ENCODE measurements at places on chromosomes 6 and 20.

- no peak for DNase-seq
Measured at GRCh38 chr6:5463690-5464089, 202.4 kb downstream of the FARS2 start.

GRCh38 chr6:4705809-4706208, 70.4 kb upstream of the CDYL start:
- no peak for DNase-seq

GRCh38 chr6:17949168-17949567, 38.3 kb downstream of the KIF13A start:
- no peak for DNase-seq

GRCh38 chr20:22974354-22974753, 60.8 kb upstream of the SSTR4 start:
- no peak for DNase-seq

DNA sequence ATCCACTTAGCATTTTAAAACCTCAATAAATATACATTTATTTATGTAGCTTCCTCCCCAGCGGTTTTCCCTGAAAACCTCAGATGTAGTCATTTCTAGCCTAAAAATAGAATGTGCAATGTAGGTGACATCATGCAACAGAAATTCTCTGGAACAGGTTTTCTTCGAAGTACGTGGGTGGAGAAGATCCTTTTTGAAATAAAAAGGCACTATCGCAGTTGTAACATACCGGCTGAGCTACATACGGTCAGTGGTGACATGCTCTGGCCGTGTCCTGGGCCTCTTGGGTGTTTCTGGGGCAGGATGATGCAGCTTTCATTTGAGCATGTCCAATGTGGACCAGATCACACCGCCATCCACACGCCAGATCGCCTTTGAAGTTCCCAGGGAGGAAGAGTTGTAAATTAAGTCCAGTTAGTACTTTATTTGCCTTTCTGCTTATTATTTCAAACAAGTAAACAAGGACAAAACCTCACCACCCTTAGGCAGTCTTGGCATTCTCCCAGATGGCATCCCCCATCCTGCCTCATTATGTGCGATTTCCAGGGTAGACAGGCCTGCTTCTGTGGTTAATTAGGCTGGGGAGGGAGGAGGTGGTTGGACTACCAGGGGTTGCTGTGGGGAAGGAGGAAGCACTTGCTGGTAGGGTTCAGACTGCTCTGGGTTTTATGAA, 109.5 kb upstream of the CLDN20 start:
- DNase-seq = no peak

DNA sequence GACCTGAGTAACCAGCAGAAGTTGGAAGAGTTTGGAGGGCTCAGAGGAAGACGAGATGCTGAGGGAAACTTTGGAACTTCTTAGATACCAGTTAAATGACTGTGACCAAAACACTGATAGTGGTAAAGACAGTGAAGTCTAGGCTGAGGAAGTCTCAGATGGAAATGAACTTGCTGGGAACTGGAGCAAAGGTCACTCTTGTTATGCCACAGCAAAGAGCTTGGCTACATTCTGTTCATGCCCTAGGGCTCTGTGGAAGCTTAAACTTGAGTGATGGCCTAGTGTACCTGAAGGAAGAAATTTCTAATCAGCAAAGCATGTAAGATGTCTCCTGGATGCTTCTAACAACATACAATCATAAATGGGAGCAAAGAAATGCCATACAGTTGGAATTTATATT, 24.7 kb downstream of the WDR27 start:
- DNase-seq = no peak

GRCh38 chr6:72321788-72322187, 300.1 kb upstream of the KCNQ5 start:
- DNase-seq = no peak

DNA sequence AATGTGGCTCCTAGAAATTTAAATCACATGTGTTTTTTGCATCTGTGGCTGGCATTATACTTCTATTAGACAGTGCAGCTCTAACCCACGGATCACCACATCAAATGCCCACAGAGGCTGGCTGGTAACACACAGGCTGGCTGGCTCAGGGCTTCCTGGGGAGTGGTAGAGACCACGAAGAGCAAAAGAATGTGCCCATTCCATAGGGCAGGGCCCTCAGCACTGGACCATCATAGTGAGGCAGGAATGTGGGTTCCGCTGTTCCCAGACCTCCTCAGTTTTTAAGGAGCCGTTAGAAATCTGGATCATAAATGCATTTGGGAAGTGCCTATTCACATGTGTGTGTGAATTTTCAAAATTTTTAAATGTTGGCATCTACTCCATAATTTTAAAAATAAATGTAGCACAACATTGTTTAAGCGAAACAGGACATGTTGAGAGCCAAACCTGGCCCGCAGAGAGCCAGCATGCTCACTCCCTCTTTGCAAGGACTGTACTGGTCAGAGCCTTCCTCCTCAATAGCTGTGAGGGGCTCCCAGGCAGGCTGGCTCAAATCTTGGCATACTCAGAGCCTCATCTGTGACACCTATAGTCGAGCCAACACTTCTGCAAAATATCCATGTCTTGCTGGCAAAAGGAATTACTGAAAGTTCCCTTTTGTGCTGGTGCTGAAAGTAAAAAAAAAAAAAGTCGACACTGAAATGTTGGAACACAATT, 190.5 kb downstream of the FNDC1 start:
- no peak for DNase-seq

GRCh38 chr6:34132486-34133185, 13.3 kb downstream of the GRM4 start:
- DNase-seq = no peak

DNA sequence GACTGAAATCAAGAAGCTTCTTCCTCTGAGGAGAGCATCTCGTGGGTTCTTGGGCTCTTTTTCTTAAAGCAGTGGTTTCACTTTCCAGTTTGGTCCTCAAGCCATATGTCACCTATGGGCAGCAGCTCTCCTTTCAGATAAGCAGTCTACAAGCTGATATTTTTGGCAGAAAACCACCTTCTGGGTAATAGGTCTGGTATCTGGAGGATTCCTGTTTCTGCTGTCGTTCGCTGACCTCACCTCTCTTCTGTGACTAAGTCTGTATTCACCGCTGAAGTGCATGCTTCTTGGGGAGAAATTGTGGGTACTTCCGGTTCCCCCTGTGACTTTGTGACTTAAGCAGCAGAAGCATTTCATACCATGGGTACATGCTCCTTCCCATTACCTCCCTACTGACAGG, 193.6 kb downstream of the EDN1 start:
- DNase-seq = no peak

DNA sequence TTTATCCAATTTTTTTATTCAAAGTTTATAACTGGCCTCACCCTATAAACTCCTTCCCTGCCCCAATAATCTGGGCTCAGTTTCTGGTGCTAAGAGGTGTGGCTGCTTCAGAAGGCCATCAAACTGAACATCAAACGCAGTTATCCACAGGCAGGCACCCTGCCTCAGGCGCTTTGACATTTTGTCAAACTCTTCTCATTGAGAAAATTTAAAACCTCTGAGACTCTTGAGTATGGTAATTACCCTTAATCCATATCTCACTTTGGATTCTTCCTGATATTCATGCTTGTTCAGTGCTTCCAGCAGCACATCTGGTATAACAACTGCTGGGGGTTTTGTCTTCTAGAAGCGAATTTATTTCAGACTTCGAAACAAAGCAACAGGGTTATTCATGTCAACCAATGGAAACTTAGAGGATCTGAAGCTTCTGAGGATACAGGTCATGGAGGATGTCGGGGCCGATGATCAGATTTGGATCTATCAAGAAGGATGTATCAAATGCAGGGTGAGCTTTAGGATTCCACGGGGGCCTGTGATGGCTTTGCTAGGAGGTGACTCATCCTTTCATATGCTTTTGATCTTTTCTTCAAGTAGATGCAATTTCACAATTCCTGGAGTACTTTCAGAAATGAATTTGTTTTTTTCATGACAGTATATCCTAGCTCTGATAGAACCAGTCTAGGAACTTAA, 68.2 kb downstream of the RTN4IP1 start:
- no peak for DNase-seq

GRCh38 chr20:46255440-46256104, 52.7 kb downstream of the CDH22 start:
- no peak for DNase-seq

DNA sequence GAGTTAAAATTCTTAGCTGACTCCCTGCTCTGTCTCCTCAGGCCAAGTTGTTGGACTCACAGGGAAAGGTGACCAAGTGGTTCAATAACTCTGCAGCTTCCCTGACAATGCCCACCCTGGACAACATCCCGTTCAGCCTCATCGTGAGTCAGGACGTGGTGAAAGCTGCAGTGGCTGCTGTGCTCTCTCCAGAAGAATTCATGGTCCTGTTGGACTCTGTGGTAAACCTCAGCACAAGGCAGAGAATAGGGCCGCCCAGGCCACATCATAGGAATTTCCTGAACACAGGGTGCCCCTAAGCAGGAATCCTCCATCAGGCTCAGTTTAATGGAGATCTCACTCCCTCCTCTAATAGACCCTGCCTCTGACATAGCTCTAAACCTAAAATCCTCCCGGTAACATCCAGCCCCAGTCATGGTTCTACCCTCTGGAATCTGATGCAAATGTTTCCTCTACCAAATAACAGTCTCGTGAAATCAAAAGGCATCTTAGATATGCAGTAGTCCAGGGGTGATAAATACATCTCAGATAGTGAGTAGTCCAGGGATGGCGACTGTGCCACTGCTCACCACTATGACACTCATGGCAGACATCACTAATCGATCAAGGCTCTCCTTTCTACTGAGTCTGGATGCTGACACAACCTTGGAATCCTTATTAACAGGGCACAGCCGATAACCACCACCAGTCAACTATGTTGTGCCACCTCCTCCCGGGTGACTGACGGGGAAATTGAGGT, 18.3 kb downstream of the BPIFB1 start:
- DNase-seq = no peak

GRCh38 chr20:50845566-50846215, 50.8 kb downstream of the BCAS4 start:
- DNase-seq = no peak

- DNase-seq = no peak
Measured at GRCh38 chr6:145736661-145737144, 1.4 kb upstream of the EPM2A start.

DNA sequence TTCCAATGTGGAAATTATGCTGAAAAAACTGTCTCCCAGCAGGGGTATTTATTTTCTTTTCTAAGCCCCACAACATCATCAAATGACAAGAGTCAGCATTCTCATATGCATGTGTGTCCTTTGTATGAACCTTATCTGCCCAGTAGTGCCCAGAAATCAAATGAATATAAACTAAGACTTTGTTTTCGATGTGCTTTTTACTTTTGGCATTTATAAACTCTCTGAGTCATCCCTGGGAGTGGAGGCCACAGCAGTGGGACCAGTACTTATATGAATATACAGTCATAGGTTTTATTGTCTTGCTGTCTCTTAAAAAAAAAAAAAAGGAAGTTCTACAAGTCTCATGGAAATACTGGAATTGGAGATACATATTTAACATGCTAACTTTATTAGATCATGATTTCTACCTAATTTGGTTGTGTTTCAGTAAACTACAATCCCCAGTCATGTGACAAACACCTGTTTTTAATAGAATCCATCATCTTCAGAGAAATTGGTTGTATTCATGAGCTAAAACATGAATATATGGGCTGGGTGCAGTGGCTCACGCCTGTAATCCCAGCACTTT, 99.2 kb upstream of the TMEM181 start:
- DNase-seq = no peak

DNA sequence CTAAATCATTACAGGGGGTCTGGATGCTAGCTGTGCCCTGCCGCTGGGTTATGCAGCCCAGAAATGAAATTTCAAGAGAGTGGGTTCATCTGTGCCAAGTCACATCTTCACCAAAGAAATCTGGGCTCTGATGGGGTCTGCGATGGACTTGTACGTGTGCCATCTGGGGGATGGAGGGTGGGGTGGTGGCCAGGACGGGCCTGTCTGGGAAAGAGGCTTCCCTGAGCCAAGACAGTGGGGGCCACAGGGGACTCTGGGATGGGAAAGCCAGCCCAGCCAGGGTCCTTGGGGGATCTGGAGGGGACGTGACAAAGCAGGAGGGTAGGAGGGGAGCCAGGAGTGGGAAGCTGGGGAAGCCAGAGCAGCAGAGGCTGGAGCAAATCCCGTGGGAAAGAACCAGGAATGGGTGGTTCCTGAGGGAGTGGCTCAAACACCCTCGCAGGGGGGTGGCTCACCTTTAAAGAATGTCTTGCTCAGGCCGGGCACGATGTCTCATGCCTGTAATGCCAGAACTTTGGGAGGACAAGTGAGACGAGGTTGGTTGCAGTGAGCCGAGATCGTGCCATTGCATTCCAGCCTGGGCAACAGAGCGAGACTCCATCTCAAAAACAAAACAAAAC, 36.3 kb upstream of the SULF2 start:
- no peak for DNase-seq

DNA sequence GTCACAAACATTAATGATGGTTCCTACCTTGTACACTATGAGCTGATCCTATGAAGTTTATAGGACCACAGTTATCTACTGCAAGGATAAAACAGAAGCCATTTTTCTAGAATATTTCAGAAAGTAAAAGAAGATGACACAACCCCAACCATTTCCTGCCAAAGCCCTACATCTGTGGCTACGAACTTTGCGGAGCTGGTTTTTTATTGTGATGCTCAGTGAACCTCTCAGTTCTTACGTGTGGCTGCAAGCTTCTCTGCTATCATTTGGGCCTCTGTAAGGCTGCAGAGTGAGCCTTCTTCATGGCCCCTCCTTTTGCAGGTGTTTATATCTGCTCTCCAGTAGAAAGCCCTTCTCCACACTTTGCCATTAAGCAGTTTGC, 17.8 kb upstream of the TAGAP start:
- DNase-seq = no peak

GRCh38 chr6:121436274-121436857, 920 bp downstream of the GJA1 start:
- no peak for DNase-seq

GRCh38 chr20:58378704-58379103, 10.3 kb upstream of the VAPB start:
- no peak for DNase-seq

- DNase-seq = no peak
Measured at GRCh38 chr20:61645732-61646131, 393.7 kb downstream of the CDH4 start.

DNA sequence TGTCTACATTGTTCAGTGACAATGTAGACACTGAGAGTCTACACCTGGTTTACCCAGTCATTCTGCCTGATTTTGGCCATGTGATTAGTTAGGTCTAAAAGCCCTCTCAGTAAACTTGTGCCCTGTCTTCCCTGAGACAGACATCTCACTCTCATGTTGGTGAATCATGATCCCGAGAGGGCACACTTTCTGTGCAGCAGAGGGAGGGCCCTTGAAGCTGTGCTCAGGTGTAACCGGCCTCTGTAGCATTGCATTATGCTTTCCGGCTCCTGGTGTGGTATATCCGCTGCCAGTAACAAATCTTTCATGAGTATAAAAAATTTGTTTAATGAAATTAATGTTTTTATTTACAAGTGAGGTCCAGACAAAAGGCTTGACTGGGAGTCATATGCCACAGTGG, 85.0 kb downstream of the RALGAPA2 start:
- no peak for DNase-seq
